ENCODE measurements at places on chromosomes 7 and 10.
A peak's percentile ranks its signal among the peaks of the same experiment; 100 is the strongest.

DNA sequence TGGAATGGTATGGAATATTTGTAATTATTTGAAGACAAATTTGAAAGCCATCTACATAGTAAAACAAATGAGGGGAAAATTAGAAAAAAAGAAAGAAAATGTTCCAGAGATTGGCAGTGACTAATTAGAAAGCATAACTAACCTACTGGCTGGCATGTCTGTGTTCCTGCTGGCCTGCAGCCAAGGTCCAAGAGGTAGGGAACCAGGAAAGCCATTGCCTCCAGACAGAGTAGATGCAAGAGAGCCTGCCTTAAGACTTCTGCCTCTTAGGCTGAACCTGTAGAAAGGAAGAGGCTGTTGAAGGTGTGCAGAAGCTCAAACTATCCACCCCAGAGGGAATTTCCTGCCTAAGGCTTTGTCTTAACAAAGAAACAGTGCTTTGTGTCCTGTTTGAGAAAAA, 982.0 kb downstream of the SORCS1 start:
- no peak for DNase-seq

GRCh38 chr7:39504963-39505362, 61.2 kb upstream of the YAE1 start:
- no peak for DNase-seq

- DNase-seq, result no peak
Observed at GRCh38 chr7:24442170-24442777, 131.0 kb upstream of the PALS2 start.

GRCh38 chr7:106643216-106644000, 17.6 kb downstream of the CCDC71L start:
- no peak for DNase-seq

- DNase-seq, result no peak
Observed at GRCh38 chr7:102897211-102897631, 15.6 kb upstream of the LRRC17 start.

- DNase-seq, result no peak
Observed at GRCh38 chr10:6987536-6987945, 407.5 kb upstream of the PRKCQ start.

DNA sequence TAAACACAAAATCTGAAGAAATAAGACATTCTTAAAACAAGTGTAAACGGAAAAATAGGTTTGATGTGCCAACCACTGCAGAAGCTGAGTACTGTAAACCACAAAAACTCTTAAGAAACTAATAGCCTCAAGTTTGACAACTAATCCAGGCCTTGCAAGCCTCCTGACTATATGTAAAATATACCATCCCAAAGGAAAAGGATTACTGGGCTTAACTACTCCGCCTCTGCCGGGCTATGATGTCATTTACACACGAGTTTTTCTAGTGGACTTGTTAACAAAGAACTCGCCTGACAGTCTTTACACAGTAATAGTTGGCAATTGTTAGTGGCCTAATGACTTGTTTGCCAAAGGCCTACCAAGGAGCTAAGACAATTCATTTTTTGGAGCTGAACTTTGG, 2.1 kb downstream of the KIF5B start:
- DNase-seq, result peak; percentile 0

DNA sequence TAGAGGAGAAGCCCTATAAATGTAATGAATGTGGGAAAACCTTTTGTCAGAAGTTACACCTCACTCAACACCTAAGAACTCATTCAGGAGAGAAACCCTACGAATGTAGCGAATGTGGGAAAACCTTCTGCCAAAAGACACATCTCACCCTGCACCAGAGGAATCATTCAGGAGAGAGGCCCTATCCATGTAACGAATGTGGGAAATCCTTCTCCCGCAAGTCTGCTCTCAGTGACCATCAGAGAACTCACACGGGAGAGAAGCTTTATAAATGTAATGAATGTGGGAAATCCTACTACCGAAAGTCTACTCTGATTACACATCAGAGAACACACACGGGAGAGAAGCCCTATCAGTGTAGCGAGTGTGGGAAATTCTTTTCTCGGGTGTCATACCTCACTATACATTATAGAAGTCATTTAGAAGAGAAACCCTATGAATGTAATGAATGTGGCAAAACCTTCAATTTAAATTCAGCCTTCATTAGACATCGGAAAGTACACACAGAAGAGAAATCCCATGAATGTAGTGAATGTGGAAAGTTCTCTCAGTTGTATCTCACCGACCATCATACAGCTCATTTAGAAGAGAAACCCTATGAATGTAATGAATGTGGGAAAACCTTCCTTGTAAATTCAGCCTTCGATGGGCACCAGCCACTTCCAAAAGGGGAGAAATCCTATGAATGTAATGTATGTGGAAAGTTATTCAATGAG, 18.9 kb downstream of the RBAK start:
- DNase-seq, result no peak

GRCh38 chr10:114206902-114207301, 27.7 kb downstream of the TDRD1 start:
- DNase-seq, result no peak

All from NCI-H2081 treated with DMSO at 0.1 percent for 48 hours (cell line).